ENCODE measurements at places on chromosomes 6 and 20.

GRCh38 chr6:167506443-167507301 is 181.8 kb downstream of the TTLL2 start:
- no peak for DNase-seq

DNA sequence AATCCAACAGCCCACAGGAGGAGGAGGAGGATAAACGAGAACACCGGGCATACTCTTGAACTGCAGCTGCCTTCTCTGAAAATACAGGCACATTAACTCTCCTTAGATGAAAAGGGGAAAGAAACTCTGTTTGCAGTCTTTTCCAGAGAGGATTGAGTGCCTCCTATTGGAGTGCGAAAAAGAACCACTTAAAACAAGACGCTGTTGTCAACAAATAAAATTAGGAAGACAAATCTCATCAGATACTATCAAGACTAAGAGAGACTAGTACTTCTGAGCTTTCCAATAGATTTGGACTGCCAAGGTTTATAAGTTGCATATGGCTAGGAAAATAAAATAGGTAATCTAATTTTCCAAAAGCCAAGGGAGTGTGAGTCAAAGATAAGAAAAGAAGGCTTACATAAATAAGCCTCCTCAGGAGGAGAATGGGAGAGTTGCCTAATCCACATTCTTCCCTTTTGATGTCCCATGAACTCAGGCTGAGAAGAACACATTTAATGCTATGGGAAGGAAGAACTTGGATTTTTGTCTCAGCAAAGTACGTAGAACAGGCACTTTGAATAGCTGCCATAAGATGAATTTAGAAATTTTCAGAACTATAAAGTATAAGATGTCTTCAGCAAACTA is 154.7 kb downstream of the ARHGAP18 start:
- no peak for DNase-seq

- no peak for DNase-seq
Measured at GRCh38 chr20:60137657-60138245, 179.5 kb downstream of the CDH26 start.

DNA sequence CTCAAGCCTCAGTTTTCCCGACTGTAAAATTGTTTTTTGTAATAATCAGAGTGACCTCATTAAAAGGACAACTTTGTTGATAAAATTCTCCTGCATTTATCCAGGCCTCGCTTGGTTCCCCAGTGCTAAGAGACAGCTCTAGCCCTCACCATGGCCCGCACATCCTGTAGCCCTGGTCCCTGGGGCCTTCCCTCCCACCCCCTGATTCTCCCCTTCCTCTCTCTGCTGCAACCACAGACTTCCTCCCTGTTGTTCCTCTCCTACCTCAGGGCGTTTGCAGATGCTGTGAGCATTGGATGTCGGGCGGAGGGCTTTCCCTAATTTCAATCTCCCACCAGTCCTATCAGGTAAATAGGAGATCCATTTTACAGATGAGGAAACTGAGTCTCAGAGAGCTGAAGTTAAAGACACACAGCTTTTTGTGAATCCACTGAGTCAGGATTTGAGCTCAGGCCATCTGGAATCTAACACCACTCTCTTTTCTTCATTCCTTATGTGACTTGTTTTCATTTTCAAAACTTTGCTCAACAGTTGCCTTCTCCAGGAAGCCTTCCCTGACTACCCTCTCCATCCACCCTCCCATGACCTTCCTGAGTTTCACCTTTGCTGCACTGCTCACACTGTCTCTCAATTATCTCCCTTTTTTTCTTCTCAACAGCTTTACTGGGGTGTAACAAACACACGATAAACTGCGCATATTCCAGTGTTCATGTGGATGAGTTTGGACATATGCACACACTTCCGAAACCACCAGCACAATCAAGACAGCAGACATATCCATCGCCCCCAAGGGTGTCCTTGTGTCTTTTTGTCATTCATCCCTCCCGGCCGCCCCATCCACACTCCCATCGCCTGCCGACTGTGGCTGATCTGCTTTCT is 107.1 kb downstream of the CEBPB start:
- DNase-seq: no peak

DNA sequence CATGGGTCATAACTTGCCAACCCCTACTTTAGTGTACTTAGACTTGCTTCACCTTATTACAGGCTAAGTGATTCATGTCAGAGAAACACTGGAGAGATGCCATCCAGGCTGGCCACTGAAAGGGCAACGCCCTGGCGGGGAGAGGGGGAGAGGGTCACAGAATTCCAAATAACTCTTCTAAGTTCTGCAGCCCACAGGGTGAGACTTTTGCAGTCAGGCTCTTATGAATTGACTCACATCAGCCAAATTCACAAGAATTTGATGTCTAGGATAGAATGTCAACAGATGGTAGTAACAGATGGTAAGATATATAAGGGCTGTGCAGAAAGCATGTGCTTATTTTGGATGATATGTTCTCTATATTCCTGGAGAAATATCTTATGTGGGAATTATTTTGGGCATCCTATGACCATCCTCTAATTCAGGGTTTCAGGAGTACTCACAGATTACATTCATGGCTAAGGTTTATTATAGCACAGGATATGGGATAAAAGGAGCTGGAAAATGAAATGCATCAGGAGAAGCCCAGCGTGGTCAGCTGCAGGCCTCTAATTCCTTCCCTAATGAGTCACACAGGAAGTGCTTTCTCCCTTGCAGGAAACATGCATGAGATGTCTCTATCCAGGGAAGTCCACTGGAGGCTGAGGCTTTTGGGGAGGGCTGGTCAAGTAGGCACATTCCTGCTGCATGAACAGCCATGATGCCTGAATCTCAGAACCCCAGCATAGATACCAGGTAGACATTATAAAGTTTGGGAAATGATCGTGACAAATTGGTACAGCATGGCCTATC is 58.7 kb upstream of the RIN2 start:
- no peak for DNase-seq

GRCh38 chr6:82080767-82081166 is 166.8 kb downstream of the IBTK start:
- DNase-seq: no peak

GRCh38 chr6:15076565-15076964 is 169.3 kb upstream of the JARID2 start:
- no peak for DNase-seq

GRCh38 chr6:44742828-44743372 is 355.4 kb downstream of the CDC5L start:
- no peak for DNase-seq

DNA sequence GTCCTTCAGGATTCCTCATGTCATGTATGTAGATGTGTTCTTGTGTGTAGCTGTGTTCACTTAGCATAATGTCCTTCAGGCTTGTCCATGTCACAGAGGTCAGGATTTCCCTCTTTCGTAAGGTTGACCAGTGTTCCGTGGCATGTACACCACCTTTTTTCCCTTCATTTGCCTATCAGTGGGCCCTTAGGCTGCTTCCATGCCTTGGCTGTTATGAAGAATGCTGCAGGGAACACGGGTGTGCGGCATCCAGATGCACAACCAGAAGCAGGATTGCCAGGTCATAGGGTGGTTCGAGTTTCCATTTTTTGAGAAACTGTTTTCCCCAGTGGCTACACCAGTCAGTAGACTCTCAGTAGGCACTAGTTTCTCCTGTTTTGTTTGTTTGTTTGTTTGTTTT is 29.2 kb downstream of the SYNDIG1 start:
- DNase-seq: no peak

DNA sequence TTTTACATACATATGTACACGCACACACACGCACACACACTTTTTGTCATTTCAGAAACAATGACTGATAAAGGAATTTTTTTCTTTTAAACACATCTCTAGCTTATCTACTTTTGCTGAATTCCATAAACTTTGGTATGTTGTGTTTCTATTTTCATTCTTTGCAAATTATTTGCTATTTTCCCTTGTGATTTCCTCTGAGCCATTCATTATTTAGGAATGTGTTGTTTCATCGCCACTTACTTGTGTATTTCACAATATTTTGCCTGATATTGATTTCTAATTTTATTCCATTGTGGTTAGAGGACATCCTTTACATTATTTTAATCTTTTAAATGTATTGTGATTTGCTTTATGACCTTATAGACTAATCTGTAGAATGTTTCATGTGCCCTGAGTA is 23.6 kb upstream of the OR2J2 start:
- DNase-seq: no peak

DNA sequence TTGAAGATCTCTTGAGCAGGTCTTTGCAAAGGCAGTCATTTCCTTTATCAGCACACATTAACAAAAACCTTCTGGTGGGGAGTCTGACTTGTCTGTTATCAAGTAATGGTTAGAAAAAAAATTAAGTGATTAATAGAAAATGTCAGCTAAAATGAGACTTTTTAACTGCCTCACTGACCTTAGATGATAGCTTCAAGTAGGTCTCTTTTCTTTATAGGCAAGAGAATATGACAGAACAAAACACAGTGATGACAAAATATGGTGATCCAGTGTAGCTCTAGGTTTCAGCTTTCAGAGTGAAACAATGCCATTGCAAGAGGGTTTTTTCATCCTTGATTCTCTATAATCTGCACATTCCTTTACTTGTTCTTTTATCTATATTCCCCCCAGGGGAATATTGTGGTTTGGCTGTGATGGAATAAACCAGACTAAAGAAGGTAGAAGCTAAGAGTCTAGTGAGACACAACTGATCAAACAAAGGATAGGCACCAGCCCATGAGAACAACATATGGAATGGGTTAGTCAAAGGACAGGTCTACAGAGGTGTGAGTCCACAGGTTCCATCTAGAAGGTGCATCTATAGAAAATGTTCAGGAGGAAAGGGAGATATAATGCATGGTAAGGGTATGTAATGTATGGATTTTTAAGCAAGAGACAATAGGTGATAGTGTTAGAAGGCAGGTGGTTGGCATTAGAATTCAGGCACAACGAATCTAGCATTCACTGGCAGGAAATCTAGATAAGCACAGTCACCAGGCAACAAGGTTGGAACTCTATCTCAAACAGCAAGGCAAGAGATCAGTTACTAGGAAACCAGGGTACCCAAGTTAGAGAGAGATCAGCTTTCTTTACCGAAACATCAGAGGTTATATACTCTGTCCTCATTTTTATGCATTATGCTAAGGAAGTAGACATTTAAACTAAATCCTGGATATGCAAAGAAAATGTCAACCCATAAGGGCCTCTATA is 228.9 kb upstream of the SMLR1 start:
- no peak for DNase-seq

GRCh38 chr6:154257067-154257466 is 99.5 kb downstream of the IPCEF1 start:
- no peak for DNase-seq

DNA sequence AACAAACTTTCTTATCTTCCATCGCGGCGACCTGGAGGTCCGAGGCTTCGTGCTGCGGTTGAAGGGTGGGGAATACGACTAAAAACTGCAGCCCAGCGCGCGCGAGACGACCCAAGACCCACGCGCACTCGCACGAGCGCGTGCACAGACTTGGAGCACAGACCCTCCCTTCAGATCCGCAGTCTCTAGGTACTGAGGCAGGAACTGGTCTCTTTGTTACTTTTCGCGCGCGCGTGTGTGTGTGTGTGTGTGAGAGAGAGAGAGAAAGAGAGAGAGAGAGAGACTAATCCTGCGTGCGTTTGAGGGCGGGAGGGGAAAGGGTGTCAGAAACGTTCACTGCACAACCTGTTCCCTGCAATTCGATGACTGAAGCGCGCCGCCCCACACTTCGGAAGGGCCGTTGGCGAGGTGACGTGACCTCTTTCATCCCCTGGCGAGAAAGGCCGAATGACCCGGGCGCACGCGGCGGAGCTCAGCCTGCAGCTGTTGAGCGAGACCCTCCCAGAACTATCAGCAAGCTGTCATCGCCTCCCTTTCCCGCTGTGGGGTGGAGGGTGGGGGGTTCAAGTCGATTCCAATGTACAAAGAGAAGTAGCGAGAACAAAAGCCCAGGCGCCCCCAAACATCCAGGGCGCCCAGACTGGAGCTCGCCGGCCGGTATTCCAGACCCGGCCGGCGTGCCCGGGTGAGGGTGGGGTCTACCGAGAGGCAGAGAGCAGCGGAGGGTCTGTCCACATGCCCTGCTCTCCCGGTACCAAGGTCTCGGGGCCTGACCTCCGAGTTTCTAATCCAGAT is 1.5 kb upstream of the TUBB2B start:
- peak; percentile 39 for DNase-seq

GRCh38 chr20:50251992-50252511 is 61.4 kb downstream of the CEBPB start:
- DNase-seq: no peak

DNA sequence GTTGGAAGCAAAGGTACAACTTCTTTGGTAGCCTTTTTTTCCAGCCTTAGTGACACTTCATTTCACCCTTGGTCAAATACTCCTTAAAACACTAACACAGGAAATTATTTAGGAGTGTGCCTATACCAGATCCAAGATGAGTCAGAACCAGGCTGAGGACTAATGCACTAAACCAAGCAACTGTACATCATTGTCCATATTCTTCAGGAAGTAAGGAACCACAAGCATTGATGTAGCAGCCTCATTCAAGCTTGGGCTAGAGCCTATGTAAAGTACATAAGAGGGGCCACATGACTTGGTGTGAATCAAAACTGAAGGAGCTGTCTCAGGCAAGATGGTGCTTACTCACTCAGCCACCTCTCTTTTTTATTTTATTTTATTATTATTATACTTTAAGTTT is 20.7 kb upstream of the ADGB start:
- DNase-seq: no peak

DNA sequence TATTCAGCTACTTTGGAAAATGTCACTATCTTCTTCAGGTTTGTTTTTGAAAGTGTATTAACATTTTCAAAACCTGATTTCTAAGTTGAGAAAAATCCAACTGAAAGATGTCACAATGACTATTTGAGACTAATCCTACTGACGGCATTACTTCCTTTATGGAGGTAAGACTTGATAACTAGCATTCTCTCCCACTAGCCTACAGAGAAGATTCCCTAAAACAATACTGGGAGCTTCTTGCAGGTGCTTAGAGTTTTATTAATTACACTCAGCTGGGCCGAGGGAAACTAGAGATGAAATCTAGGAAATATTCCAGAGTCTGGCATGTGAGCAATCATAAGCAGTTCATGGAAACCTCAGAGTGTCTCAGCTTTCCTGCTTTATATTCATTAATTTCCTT is 114.0 kb downstream of the LCA5 start:
- no peak for DNase-seq

DNA sequence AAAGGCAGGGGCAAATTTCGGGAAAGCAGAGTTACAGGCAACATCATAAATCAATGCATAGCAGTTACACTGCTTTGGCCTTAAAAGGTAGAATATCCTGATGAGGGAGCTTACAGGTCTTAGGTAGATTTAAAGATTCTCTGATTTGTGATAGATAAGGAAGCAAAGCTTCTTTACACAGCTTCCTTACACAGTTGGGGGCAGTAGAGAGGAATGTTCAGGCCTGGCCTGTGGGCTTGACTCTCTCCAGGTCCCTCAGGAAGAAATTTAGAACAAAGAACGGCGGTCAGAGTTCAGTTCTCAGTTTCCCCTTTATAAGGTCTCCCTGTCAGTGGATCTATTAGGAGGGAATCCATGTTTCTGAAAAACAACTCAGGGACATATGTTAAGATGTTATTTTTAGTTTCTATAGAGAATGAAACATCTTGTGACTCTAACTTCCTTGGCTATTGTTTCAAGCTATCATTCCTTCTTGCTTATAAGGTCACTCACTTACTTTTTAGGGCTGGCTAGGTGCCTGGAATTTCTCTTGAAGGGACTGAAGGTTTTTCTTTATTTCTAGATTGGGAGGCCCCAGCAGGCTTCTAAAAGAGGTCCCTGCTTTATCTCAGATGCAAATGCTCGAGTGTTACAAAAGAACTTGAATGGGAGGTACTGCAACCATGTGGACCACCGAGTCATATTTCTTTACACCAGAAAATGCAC is 11.8 kb downstream of the HLA-B start:
- no peak for DNase-seq

- no peak for DNase-seq
Measured at GRCh38 chr6:105607636-105608621, 205.0 kb upstream of the PREP start.

- DNase-seq: no peak
Measured at GRCh38 chr20:22466447-22467171, 117.8 kb downstream of the FOXA2 start.
